CD4-positive, alpha-beta T cell treated with Interleukin-1 beta for 1 hour (primary cell): ENCODE measurements at places on chromosomes 16 and 17.
A peak's percentile ranks its signal among the peaks of the same experiment; 100 is the strongest.

- DNase-seq = no peak
These were observed 12.2 kb upstream of the TERF2 start for GRCh38 chr16:69397821-69398521.

- DNase-seq = no peak
These were observed 20.6 kb upstream of the COL1A1 start for GRCh38 chr17:50221864-50222545.

- DNase-seq = no peak
These were observed 148.7 kb downstream of the FTO start for GRCh38 chr16:53852678-53853077.

GRCh38 chr16:12166271-12166670 lies 189.7 kb downstream of the SNX29 start:
- DNase-seq = no peak

DNA sequence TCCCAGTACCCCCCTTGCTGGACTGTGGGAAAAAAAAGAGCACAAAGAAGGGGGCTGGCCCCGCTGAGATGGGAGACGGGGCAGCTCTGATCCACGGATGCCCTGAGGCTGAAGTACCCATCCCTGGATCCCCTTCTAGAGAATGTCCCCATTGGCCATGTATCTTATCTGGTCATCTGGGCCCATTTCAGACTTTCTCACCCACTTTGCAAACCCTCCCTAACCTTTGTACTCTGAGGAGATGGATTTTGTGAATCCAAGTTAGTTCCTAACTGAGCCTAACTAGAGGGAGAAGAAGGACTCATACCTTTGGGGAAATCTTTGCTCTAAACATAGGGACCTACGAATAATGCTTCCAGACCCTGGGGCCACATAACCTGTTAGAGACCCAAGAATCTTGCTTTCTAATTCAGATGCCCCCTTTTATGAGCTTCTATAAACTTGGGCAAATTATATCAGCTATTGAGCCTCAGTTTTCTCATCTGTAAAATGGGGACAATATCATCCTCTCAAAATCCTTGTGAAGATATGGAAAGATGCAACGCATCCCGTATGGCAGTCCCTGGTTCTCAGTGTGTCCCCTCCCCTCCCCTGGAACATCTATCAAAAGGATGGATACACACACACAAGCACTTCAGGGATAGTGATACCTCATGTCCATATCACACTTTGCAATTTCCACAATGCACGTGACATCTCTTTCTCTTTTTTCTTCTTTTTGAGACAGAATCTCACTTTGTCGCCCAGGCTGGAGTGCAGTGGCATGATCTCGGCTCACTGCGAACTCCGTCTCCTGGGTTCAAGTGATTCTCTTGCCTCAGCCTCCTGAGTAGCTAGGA lies 16.8 kb upstream of the FZD2 start:
- no peak for DNase-seq

DNA sequence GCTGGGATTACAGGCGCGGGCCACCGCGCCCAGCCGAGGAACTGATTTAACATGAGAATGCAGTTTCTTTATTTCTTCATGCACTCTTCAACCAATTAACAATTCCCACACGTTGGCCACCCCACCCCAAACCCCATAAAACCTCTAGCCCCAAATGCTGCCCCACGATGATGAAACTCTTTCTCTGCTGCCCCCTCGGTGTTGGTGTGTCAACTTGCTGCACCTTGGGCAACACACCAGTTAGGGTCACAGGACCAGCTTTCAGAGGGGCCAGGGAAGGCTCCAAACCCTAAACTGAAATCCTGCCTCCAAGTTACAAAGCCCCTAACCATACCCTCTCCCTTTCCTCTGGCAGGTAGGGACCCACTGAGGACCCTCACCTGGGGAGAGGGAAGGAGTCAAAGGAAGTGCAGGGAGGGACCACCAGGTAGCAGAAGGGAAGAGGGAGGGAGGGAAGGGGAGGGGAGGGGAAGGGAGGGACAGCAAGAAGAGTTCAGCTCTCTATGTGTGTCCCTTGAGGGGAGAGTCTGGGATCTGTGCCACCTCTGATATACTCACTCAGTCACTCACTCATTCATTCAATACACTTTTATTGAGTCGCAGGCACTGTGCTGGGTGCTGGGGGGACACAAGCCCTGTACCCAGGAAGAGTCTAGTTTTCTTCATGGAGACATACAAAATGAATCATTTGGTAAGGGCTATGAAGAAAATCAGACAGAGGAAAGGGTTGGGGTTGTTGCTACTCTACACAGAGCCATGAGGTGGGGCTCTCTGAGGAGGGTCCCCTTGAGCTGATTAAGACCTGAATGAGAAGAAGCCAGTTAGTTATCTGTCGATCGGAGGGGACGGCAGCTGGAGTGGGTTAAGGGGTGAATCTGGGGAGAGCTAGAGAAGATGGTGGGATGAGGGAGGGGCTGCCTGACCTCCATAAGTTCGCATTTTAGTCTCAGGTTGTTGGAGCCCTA lies 3.9 kb downstream of the PLXDC1 start:
- DNase-seq = no peak

- peak; percentile 95 for DNase-seq
These were observed at the start of gene PAFAH1B1 for GRCh38 chr17:2592971-2593820. PAFAH1B1 (plus strand) TSS chr17:2593654; CDS start chr17:2638289, 44,635 bp downstream.

DNA sequence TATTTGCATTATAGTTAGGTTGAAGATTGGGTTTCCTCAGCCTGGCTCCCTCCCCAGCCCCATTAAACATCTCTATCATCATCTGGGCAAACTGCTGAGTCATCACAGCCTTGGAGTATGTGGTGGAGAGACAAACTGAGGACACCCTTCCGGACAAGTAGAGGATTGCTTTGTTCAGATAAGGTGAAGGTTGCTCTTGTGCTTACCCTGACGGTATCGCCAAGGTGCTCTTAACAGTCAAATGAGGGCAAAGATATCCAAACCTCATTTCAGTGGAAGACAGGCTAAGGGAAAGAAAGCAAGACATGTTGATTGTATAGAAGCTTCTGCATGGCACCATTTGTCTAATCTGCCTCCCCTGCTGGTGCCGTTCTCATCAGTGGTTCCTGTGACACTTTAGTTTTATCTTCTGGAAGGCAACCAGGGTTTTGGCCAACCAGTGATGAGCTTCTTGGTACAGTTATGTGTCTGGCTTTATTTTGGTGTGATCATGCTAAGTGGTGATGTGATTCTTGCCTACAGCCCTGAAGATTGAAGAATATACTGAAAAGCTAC lies 56.9 kb upstream of the LGALS9 start:
- DNase-seq = no peak
